SK-MEL-5 (cell line): ENCODE measurements at places on chromosomes 13 and 19.

- DNase-seq, result no peak
These were observed 7.7 kb downstream of the ARHGAP45 start for GRCh38 chr19:1074544-1075283.

GRCh38 chr19:6065685-6066374 is 44.5 kb downstream of the RFX2 start:
- DNase-seq, result no peak

DNA sequence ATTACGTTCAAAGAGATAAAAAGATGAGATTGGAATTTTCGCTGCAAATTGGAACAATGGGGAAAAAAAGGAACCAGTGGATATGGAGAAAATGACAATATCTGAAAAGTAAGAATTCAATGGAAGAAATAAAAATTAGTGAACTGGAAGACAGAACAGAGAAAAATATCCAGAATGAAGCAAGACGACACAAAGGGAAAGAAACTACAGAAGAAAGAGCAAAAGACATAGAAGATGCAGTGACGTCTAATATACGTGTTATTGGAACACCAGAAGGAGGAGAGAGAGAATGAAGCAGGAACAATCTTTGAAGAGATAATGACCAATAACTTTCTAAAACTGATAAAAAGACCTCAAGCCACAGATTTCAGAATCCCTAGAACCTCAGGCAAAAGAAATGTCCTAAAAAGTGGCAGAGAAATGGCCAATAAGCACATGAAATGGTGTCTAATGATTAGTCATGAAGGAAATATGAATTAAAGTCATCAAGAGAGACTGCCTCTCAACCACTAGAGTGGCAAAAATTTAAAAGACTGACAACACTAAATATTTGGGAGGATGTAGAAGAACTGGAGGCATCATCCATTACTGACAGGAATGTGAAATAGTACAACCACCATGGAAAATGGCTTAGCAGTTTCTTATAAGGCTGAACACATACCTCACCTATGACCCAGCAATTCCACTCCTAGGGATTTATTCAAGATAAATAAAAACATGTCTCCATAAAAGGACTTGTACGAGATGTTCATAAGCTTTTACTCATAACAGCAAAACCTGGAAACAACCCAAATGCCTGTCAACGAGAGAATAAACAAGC is 56.5 kb downstream of the GADD45B start:
- DNase-seq, result no peak

- DNase-seq, result no peak
These were observed 25.1 kb downstream of the CPB2 start for GRCh38 chr13:46079770-46080169.

DNA sequence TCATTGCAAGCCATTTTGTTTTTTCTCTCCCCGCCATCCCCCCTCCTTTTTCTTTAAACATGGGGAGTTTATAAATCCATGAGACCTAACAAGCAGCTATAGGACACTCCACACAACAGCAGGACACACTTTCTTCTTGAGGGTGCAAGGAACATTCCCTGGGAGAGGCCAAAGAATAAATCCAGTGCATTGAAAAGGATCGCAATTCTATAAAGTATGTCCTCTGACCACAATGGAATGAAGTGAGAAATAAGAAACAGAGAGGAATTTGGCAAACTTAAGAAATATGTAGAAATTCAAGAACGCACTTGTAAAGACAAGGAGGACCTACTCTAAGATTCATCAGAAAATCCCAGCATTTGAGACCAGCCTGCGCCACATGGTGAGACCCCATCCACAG is 11.9 kb downstream of the KLF2 start:
- no peak for DNase-seq

DNA sequence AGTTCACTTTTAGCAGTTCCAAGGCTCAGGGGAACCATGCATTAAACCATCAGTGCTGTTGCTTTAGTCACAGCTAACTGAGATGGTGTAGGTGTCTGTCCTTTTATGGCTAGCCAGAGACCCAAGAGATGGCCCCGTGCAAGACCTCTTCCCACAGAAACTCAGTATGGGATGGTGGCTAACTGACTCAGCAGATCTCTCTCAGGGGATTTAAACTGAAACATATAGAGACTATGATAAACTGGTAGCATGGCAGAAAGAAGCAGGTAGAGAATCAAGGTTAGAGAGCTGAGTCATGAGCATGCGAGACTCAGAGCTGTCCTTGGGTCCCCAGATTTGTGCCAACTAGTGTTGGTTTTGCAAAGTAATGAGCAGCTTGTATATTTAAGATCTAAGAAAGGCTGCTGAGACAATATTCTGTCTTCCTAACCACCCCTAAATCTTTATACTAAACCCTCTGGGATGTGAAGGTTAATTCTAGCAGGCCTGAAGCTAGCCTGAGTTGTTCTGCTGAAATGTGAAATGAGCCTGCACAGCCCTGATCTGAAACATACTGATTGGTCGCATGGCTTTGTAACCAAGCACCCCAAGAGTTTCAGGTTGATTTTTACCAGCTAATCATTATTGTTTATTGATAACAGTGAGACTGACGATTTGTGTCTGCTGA is 6.5 kb upstream of the SCEL start:
- no peak for DNase-seq

- DNase-seq, result no peak
These were observed 98.9 kb downstream of the UGGT2 start for GRCh38 chr13:95954266-95954665.

- no peak for DNase-seq
These were observed 59.0 kb upstream of the FARP1 start for GRCh38 chr13:98083936-98084335.

DNA sequence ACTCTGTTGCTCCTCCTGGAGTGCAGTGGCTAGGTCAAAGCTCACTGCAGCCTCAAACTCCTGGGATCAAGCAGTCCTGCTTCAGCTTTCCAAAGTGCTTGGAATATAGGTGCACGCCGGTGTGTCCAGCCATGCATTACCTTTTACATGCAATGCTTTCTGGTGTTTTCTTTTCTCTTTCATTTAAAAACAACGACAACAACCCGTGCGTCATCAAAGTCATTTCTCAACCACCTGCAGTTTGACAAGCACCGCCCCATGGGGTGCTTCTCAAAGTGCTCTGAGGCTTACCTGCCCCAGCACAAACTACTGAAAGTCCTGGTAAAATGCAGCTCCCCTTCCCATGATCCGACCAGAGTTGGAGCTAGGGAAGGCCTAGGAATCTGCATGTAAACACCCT is 7.1 kb downstream of the QTRT1 start:
- DNase-seq, result no peak

DNA sequence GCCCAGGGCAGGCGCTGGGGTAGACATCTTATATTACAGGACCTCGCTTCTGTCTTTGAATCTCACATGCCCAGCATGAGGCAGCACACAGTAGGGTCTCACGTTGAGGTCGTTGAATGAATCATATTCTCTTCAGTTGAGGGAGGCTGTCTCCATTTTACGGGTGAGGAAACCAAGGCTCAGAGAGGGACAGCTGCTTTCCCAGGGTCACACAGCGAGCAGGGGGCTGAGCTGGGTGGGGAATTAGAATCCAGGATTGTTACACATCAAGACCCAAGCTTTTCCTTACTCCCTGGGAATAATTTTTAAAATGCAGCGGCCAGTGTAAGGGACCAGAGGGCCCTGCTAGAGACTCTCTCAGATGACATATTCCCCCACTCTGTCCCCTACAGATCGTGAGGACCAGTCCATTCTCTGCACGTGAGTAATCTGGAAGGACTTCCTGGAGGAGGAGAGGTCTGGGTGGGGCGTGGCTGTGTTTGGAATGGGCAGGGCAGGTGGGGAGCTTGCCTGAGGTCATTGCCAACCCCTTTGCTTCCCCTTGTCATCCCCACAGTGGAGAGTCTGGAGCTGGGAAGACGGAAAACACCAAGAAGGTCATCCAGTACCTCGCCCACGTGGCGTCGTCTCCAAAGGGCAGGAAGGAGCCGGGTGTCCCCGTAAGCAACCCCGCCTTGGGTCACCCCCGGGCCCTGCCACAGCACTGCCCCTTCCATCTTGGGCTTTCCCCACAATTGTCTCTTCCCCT is 19.4 kb downstream of the MYH14 start:
- DNase-seq, result no peak

- DNase-seq, result peak; percentile 50
These were observed 46.5 kb downstream of the UTP14C start for GRCh38 chr13:52070929-52071523.

DNA sequence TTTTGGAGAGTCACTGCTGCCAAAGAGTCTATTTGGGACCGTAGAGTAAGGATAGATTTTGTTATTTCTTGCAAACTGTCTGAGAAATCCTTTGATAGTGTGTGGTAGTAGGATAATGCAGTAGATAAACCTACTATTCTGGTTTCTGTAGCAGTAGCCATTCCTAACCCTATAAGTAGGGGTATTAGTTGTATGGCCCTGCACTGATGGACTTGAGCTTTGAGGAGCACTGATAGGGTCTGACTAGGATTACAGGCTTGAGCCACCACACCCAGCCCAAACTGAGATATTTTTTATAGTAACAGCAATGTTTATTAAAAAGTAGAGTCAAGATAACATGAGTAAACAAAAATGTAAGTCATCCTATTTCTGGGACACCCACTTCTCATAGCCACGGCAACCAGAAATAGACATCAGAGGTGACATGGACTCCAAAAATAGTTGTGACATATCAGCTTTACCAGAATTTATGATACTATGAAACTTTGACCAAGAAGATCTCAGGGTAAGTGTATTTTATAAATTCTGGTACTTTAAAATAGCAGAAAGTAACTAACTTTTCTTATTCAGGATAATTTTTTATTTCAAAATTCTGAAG is 479.1 kb downstream of the SUCLA2 start:
- no peak for DNase-seq

GRCh38 chr19:56764196-56764695 is 76.3 kb downstream of the PEG3 start:
- DNase-seq, result no peak

GRCh38 chr13:62173958-62174357 is 758.3 kb upstream of the PCDH20 start:
- DNase-seq, result no peak

GRCh38 chr13:46575818-46576221 is 22.9 kb downstream of the LRCH1 start:
- no peak for DNase-seq

DNA sequence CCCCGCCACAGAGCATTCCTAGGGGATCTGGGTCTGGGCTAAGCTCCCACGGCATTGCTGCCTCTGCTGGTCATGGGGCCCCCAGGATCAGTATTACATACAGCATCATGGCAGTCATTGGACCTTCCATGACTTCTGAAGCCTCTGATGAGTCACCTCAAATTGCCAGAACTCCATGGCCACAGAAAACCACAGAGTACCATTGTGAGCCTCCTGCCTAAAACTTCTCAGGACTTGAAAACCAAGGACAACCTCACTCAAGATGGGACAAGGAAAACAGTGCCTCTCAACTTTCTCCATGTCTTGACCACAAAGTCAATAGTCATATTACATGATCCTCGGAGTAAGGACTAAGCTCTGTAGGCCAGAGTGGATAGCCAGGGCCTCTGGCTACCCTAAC is 306.0 kb downstream of the GPC5 start:
- no peak for DNase-seq

- peak; percentile 66 for DNase-seq
These were observed 11.6 kb upstream of the NFIX start for GRCh38 chr19:12983542-12984142.

DNA sequence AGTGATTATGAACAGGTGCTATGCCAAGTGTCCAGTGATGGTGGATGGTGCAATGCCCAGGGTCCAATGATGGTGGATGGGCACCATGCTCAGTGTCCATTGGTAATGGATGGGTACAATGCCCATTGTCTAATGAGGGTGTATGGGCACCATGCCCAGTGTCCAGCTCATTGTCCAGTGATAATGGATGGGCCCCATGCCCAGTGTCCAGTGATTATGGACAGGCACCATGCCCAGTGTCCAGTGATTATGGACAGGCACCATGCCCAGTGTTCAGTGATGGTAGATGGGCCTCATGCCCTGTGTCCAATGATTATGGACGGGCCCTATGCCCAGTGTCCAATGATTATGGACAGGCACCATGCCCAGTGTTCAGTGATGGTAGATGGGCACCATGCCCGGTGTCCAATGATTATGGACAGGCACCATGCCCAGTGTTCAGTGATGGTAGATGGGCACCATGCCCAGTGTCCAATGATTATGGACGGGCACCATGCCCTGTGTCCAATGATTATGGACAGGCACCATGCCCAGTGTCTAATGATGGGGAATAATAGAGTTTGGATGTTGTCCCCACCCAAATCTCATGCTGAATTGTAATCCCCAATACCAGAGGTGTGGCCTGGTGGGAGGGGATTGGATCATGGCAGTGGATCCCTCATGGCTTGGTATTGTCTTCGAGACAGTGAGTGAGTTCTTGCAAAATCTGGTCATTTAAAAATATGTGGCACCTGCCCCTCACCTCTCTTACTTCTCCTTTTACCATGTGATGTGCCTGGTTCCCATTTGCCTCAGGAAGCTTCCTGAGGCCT is 87.8 kb downstream of the ANKRD10 start:
- DNase-seq, result no peak

DNA sequence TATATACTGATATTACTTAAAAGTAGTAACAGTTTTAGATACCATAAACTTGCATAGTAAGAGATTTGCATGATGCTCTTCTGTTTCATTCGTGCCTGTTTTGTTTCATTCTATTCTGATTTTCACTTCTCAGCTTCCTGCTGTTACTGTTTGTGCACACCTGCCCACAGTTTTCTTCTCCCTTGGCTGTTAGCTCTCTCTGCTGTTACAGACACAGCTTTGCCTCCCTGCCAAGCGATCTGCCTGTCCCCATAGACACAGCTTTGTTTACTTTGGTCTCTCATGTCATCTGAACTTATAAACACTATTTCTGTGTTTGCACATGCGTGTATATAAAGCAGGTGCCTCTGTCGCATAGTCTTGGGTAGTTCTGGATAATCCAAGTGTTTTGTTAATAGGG is 21.4 kb upstream of the UPF3A start:
- no peak for DNase-seq

DNA sequence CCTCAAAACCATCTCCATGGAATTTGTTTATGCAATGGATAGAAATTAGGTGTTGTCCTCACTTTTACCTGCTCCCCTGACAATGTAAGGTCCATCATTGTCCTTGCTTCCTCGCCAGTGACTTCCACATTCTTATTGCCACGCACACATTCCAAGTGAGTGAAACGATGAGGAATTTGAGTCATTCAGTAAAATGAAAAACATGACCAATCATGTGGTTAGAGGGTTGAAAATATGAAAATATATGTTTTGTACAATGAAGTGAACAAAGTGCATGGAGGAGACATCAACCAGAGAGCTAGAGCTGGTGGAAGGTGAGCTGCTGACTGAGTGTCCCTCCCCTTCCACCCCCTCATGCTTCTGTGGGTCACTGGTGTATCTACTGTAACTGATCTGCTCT is 91.7 kb downstream of the ATP8A2 start:
- no peak for DNase-seq

GRCh38 chr19:40035996-40036395 is 20.0 kb downstream of the ZNF780B start:
- no peak for DNase-seq

DNA sequence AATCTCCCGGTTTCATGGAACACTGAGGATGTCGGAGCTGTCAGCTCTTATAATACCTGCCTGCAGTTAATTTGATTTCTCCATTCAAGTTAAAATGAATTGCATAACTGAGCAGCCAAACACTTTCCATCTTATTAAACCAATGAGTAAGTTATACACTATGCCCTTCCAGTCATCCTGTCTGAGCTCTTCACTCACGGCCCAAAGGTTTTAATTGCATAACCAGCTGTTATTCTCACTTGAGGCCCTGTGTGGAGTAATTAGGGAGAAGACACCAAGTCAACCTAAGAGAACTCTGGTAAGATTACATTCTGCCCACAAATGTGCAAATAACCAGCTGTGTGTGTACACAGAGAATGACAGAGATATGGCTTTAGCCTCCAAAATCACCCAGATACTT is 303.5 kb downstream of the TBC1D4 start:
- DNase-seq, result no peak

- DNase-seq, result peak; percentile 13
These were observed 3.2 kb downstream of the SPPL2B start for GRCh38 chr19:2331601-2332246.
